Activated naive CD8-positive, alpha-beta T cell treated with anti-CD3 and anti-CD28 coated beads for 36 hours (primary cell): ENCODE measurements at places on chromosomes 13 and 19.

DNA sequence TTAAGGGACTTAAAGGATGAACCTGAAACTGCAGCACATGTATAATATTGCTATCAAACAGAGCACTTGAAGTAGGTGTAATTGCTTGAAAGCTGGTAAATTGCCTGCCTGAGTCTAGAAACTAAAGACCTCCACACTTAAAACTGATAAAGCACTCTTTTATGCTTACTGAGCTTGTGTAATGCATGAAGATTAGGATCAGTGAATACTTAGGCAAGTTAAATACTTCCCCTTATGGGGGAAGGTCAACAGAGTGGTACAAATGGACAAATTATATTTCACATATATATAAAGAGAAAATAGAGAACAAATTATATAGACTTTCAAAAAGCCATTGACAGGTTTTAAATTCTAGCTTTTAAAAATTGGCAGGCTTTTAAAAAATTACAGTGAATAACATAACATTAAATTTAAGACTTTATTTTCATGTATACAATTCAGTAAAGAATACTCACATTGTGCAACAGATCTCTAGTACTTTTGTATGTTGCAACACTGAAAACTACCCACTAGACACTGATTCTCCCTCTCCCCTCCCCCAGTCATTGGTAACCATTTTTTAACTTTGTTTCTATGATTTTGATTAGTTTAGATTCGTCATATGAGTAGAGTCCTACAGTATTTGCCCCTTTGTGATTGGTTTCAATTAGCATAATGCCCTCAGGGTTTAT lies 23.9 kb downstream of the PIBF1 start:
- no peak for DNase-seq

- DNase-seq = no peak
Observed at GRCh38 chr13:32446773-32447465, 19.0 kb upstream of the N4BP2L1 start.

- no peak for DNase-seq
Observed at GRCh38 chr13:73142071-73142470, 83.3 kb downstream of the KLF5 start.

GRCh38 chr13:49633710-49634109 lies 5.4 kb downstream of the ARL11 start:
- no peak for DNase-seq

DNA sequence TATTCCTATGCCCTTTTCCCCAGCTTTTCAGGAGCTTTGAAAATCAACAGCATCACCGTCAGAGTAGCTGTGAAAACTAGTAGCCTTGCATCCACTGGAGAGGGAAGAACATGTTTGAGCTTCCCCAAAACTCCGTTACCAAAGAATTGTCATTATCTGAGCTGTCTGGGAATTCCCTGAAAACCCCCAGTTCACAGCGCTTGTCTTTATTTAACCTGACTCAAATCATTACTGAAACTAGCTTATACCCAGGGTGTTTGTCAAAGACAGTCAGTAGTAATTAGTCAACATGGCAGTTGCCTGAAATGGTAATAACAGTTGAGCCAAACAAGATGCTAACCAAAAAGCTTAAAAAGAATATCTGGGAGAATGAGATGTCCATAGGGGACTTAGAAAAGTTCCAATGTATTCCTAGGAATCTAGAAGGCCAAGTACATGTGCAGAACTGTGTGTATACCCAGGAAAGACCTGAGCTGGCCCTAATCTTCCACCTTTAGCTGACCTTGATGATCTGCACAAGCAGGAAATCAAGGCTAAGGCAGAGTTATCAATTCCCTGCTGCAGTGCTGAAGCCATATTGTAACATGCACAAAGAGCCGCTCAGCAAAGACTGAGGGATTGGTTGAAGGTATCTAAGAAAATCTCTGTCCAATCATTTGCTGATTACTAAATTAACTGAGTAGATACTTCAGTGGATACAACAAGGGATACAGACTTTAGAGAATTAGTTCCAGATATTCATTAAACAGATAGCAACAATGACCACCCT lies 130.8 kb downstream of the KL start:
- no peak for DNase-seq
